ENCODE measurements at places on chromosomes 11 and 22.

DNA sequence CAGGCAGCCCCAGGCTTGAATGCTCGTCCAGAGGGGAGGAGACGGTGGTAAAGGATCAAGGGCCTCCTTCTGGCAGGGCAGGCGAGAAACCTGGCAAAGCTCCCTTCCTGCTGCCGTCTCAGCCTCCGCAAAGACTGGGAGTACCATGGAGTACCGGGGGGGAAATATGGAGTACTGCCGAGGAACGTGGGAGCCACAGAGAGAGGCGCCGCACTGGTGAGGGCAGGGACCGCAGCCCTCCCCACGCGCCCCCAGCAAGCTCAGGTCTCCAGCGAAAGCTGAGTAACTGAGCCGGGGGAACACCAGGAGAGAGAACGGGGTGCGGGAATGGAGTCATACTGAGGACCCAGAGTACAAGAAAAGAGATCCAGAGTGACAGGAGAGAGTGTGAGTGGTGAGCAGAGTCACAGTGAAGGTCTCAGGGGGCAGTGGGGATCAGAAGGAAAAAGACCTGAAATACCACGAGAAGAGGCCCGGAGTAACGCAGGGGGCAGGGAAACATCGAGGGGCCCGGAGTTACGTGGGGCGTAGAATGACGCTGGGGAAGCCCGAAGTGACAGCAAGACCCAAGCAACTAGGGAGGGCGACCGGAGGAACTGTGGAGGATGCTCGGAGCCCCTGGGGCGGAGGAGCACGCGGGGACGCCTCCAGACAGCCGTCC lies 740 bp downstream of the EML3 start:
- DNase-seq, result peak; percentile 54

DNA sequence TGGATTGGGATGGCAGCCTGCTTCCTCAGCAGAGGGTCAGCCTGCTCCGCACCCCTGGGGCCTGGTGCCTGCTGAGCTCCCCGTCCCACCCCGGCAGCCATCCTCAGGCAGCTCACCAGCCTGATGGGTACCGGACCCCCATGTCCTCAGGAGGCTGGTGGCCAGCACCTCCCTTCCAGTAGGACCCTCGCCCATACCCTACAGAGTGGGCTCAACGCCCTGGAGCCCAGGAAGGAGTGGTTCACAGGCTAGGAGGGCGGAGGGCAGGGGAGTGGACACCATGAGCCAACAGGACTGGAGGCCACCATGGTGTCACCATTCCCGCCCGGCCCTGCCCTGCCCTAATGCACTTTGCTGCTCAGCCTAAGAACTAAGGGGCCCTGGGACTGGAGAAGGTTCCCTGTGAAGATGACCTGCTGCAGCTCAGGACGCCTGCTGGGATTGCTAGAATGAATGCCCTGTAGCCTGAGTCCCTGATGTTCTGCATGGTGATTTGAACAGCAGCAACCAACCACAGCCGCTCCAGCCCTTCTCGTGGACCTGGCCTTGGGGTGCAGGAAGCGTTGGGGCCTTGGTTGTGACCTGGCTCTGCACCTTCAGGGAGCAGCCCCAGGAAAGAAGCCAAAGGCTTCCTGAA lies 1080.8 kb downstream of the BRD1 start:
- no peak for DNase-seq

- DNase-seq, result no peak
These were observed 17.0 kb upstream of the SUSD2 start for GRCh38 chr22:24164243-24164642.

DNA sequence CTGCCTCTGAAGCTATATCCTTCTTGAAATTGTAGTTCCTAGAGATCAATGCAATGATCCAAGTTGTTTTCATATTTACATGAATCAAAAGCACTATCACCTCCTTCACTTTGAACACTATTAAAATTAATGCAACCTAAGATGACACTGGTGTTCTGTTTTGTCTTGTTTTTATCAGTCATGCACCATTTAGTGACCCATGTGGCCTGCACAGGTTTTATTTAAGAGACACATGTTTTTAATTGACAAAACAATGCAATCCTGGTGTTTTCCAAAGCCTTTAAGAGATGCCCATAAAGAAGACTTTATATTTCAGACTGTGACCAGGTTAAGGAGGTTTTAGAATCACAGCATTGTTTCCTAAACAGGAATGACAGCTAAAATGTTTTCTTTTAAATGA lies 177.5 kb downstream of the FAM181B start:
- no peak for DNase-seq

DNA sequence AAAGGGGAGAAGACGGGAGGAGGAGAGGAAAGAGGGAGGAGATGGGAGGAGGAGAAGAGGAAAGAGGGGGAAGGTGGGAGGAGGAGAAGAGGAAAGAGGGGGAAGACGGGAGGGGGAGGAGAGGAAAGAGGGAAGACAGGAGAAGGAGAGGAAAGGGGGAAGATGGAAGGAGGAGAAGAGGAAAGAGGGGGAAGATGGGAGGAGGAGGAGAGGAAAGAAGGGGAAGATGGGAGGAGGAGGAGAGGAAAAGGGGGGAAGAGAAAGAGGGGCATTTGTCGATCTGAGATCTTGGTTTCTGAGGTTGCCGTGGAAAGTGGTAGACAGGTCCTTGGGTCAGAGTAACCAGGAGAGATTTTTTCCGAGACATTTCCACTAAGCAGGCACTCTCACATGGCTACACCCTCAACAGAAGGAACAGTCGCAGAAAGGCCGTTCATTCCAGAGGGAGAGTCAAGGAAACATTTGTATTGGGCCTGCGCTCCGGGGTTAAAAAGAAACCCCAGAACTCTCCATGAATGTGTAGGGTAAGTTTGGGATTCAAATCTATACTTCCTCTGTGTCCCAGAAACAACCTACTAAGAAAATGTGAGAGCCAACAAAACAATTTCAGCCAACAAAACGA lies 39.8 kb upstream of the CARS1 start:
- DNase-seq, result no peak

DNA sequence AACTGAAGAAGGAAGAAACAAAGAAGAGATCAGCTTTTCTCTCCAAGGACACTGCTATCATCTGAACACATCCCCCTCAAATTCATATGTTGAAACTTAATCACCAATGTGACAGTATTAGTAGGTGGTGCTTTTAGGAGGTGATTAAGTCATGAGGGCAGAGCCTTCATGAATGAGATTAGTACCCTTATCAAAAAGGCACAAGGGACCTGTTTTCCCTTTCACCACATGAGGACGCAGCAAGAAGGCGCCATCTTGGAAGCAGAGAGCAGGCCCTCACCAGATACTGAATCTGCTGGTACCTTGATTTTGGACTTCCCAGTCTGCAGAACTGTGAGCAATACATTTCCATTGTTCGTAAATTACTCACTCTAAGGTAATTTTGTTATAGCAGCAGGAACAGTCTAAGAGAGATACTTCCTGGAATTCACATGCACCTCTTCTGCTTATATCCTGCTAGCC lies 20.9 kb upstream of the CREB3L1 start:
- no peak for DNase-seq

GRCh38 chr11:27158456-27159334 lies 118.1 kb downstream of the BBOX1 start:
- peak; percentile 34 for DNase-seq

DNA sequence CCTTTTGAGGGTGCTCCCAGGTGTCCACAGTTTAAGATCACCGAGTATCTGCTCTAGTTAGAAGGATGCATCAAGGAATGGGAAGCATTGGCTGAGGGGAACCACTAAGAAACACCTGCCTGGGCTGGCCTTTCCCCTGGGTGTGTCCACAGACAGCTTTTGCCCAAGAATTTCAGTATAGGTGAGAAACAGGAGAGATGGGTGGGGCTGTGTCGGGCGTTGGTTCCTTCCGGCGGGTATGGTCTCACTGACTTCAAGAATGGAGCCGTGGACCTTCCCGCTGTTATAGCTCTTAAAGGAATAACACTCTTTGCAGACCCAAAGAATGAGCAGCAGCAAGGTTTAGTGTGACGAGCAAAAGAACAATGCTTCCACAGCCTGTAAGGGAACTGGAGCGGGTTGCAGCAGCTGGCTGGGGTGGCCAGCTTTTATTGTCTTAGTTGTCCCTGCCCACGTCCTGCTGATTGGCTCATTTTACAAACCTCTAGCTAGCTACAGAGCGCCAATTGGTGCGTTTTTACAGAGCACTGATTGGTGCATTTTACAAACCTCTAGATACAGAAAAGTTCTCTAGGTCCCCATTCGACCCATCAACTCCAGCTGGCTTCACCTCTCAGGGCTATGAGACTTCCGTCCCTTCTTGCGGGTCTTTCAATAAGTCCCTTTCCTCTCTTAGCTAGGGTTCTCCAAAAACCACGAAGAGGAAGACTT lies 2.4 kb downstream of the FADS1 start:
- peak; percentile 50 for DNase-seq

DNA sequence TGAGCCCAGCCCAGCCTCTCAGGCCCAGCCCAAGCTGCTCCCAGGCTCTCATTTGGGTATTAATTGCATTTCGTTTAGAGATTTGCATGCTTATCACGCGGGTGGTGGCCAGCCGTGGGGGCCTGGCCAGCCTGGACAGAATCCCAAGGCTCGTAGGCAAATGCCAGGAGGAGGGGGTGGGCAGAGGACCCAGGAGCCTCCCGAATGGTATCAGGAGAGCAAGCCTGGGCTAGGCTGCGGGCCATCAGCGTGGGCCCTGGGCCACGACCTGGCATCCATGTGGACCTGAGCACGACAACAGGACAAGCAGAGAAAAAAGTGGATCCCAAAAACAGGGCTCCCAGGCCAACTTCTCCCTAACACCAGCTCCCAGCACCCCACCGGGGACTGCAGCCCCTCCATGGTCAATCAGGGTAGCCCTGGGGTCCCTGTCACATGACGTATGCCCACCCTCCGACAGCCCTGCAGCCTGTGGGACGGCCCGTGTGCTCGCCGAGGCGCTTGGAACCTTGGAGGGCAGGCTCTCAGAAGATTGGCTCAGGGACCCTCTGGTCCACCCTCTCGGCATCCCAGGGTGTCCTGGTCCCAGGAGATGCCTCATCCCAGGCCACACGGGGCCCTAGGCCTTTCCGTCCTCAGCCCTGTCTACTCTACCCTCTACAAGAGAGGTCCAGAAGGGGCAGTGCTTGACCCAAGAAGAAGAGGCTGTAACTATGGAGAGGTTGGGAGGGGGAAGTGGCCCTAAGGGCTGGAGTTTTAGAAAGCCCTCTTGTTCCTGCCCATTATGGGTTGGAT lies 8.8 kb downstream of the ASCL2 start:
- no peak for DNase-seq

DNA sequence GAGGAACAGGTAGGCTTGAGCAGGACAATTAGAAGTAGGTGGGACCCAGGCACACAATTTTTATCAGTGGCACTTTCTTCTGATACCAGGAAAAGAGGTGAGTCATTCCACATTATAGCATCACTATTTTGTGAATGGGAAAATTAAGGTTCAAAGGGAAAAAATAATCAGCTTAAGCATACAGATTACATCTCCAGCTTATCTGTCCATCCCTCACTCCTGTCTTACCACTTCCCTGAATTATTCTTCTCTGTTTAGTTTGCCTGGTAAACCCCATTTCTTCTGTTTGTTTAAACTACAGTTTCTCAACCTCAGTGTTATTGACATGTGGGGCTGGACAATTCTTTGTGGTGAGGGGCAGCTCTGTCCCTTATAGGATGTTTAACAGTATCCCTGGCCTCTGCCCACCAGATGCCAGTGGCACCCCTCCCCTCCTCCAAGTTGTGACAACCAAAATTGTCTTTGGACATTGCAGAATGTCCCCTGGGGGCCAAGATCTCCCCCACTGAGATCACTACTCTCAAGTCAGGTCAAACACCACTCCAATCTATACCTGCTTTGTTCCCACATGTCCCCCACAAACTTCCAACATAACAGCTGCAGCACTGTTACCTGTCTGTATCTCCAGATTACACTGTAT lies 8.5 kb upstream of the XBP1 start:
- DNase-seq, result no peak

DNA sequence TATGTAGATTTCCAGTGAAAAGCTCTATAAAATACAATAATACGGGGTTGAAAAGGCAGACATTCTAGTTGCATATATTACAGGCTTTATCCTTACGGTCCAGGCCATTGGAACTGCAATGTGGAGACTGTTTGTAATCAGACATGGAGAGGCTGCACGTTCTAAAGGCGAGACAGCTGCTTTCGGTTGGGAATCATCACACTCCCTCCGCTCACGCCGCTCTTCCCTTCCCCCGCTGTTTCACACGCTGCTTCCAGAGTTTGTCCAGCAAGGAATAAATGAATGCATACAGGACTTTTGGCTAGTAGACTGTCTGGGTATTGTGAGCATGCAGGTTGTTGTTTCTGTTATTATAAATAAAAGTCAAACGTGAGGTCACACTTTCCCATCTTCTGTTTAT lies 13.5 kb upstream of the EFCAB6 start:
- no peak for DNase-seq

GRCh38 chr11:94855666-94856065 lies 87.5 kb downstream of the AMOTL1 start:
- DNase-seq, result no peak

DNA sequence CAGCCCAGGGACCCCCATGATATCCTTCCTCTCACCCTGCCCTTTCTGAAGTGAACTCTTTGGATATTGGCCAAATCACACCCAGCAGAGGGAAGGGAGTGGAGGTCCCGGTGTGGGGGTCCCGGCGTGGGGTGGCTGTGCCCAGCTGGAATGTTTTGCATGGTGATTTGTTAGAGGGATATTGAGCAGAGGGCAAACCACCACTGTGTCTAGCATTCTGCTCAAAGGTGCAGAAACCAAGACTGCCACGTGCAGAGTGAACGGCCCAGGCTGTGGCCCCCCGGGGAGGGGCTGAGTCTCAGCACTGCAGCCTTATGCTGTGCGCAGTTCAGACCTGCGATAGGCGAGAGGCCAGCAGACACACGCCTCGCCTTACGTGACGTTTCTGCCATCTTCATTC lies 7.9 kb upstream of the BID start:
- DNase-seq, result no peak

- DNase-seq, result peak; percentile 87
These were observed 40.0 kb upstream of the CREB3L1 start for GRCh38 chr11:46237248-46238077.

GRCh38 chr11:121723246-121723741 lies 270.5 kb upstream of the SORL1-AS1 start:
- DNase-seq, result no peak

- no peak for DNase-seq
These were observed 19.1 kb downstream of the ARHGAP42 start for GRCh38 chr11:100706179-100706578.

GRCh38 chr11:23789938-23790371 lies 706.9 kb upstream of the LUZP2 start:
- DNase-seq, result no peak

DNA sequence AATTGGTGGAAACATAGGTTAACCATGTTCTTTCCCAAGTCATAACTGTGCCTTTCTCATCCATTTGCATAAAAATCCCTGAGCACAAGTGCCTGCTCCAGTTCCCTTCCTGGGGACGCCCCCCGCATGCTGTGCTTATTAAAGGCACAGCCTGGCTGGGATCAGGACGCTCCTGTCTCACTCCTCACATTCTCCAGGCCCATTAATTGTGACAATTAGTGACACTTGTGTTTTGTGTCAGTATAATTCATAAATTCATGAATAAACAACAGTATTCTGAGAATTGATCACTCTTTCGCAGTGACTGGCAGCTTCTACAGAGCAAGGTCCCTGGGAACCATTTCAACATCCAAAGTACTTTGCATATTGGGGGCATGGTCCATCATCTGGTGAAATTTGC lies 1354.4 kb downstream of the TBC1D22A start:
- DNase-seq, result no peak

- no peak for DNase-seq
These were observed 1.0 kb downstream of the HOATZ start for GRCh38 chr11:111515591-111515990.
